Occipital lobe (tissue), 3 donors: ENCODE measurements at places on chromosomes 5 and 9. TPM values are rescaled to one million over a fixed set of nuclear protein-coding genes. Genes with fewer than 3 reads are reported as not detected.

The GFI1B gene
- total RNA-seq: not detected

The UBAP2 gene
- 68.2 TPM for total RNA-seq

The TRIM14 gene
- 2.2 TPM for total RNA-seq

The SLC25A2 gene
- total RNA-seq: not detected

The ZFP2 gene
- total RNA-seq: 9.4 TPM

The FOXI1 gene
- not detected for total RNA-seq

The DMGDH gene
- total RNA-seq: 1.2 TPM
